Cardiac fibroblast (primary cell): ENCODE measurements at places on chromosomes 5 and 9.

DNA sequence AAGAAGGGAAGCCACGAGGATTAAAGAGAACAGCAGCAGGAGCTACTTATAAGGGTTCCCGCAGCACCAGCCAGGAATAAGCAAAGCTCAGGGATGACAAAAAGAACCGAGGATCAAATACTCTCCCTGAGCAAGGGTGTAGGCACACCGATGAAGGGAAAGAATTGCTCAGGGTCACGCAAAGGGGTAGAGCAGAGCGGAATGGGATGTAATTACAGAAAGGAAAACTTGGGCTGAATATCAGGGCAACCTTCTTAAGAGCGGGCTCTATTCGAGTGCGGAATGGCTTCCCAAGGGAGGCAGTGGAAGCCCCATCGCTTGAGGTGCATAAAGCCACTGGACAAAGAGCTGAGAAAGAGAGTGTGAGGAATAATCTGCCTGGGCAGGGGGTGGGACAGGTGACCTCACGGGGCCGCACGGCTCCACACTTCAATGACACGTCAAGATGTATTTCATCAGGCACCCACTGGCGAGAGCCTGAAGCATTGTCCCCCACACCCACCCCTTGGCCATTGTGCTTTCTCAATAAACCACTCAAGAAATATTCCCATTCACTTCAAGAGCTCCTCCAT lies 162.2 kb downstream of the EBF1 start:
- DNase-seq: no peak

DNA sequence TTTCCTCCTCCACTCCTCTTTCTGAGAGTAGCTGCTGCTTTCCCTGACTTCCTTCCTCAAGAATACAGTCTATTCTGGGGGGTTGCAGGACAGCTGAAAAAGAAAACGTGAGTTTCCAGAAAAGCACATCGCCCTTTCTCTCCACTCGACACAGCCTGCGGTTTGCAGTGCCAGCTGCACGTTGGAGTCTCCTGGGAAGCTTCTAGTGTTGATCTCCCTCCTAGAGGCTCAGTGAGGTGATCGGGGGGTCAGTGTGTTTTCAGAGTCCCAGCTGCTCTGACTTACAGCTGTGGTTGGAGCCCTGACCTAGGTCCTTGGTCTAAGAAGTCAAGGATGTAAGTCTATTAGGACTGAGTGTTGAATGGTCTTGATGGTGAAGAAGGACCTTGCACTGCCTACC lies 25.0 kb upstream of the SUSD3 start:
- no peak for DNase-seq

GRCh38 chr5:135657536-135658305 lies 78.9 kb upstream of the CXCL14 start:
- no peak for DNase-seq

DNA sequence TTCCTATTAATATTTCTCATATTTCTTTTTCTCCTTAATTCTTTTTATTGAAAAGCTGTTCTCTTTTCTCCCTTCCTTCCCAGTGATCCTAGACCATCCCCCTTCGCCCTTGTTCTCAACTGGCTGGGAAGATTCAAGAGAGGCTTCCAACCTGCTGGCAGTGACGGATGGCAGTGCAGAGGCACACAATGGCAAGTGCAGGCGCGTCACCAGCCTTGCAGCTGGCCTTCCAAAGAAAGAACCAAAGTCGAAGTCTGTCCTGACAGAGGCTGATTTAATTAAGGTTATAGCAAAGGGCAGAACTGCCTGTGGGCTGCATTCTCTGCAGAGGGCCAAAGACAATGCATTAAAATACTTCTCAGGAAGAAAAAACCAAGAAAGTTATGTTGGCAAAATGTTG lies 7.4 kb downstream of the CEMIP2 start:
- no peak for DNase-seq

- DNase-seq: no peak
Measured at GRCh38 chr9:121297389-121297788, 29.4 kb downstream of the GSN start.

- no peak for DNase-seq
Measured at GRCh38 chr5:134397196-134397595, 14.5 kb downstream of the CDKN2AIPNL start.

- DNase-seq: no peak
Measured at GRCh38 chr9:105418588-105419500, 29.0 kb upstream of the FSD1L start.

GRCh38 chr5:107532169-107532878 lies 138.4 kb downstream of the EFNA5 start:
- DNase-seq: no peak

GRCh38 chr5:36060420-36060887 lies 6.2 kb downstream of the UGT3A2 start:
- no peak for DNase-seq
